ENCODE measurements at places on chromosomes 4 and X.

- no peak for DNase-seq
These were observed 99.7 kb downstream of the FIP1L1 start for GRCh38 chr4:53477038-53477565.

DNA sequence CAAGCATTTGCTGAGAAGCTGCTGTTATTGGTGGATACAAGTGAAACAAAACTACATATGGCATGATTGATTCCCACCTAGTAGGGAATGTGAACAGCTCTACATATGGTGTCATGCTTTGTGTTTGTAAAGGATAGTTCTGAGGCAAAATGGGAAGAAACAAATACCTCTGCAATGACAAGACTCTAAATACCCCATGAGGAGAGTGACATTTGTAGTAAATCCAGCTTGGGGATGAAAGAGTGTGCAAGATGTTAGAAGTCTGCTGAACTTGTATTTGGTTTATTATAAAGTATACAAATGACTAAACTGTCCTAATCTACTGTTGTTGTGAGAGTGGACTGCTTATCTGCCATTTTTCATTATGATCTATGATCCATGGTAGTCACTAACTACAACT is 120.8 kb upstream of the HS3ST1 start:
- no peak for DNase-seq

DNA sequence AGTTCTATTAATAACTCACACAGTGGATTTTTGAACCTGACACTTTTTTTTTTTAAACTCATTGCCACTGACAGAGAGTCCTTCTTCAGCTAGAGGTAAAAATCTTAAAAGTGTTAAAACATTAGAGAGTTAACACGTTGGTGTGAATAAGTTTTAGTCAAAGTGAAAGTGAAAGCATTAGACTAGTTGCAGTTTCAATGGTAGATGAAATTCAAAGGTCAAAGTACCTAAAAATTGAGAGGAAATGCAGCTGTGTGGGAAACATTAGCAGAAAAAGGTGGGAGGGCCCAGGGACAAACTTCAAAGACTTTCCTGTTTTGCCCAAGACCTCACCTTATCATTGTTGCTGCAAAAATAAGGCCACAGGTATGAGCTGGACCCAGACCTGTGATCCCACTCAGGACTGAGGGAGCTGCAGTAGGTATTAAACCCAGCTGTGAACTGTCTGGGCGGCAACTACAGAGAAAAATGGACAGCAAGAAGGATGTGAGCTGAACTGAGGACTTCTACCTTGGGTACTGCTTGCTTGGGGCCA is 17.6 kb upstream of the GABRA4 start:
- no peak for DNase-seq

DNA sequence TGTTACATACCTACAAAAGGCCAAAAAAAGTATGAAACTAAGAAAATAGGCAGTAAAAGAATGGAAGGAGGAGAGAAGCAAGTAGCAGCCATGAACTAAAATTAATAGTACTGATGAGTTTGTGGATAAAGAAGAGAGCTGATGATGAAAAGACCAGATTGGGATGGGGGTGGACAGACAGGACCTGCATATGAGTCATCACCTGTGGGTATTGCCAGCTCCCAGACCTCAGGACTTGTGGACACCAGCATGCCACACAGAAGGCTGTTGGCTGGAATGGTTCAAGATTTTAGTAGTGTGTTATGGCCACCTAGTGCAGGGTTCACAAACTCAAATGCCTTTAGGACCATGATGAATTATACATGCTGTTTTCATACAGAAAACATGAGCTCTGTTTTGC is 58.9 kb downstream of the ARX start:
- DNase-seq, result no peak

- no peak for DNase-seq
These were observed 51.3 kb downstream of the ATP11C start for GRCh38 chrX:139881572-139881971.

GRCh38 chrX:40573763-40574162 is 7.0 kb upstream of the ATP6AP2 start:
- DNase-seq, result no peak

GRCh38 chrX:39726771-39727170 is 371.0 kb downstream of the BCOR start:
- no peak for DNase-seq

DNA sequence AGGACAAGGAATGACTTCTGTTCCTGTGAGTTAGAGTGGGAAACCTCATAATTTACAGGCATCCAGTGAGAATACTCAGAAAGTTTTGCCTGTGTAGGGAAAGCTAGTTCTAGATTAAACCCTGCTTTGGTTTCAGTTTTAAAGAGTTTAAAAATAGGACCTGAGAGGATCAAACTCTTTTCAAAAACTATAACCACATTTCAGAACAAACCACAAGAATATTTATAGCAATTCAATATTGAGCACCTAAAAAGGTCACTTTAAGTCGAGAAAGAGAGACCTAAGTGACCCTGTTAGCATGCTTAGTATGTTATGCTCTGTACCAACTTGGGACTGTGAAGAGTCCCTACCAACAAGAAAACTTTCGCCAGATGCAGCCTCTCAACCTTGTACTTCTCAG is 17.4 kb upstream of the PWWP3B start:
- no peak for DNase-seq

DNA sequence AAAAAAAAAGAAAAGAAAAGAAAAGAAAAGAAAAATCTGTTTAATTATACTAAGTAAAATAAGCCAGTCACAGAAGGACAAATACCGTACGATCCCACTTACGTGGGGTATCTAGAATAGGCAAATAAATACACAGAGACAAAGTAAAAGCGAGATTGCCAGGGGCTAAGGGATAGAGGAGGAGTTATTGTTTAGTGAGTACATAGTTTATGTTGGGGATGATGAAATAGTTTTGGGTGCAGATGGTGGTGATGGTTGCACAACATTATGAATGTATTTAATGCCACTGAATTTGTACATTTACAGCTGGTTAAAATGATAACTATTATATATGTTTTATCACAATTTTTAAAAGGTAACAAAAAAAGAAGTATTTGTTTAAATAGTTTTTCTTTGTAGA is 7.1 kb downstream of the CA5B start:
- DNase-seq, result no peak

- no peak for DNase-seq
These were observed 6.9 kb upstream of the PNMA6A start for GRCh38 chrX:153065389-153065788.

DNA sequence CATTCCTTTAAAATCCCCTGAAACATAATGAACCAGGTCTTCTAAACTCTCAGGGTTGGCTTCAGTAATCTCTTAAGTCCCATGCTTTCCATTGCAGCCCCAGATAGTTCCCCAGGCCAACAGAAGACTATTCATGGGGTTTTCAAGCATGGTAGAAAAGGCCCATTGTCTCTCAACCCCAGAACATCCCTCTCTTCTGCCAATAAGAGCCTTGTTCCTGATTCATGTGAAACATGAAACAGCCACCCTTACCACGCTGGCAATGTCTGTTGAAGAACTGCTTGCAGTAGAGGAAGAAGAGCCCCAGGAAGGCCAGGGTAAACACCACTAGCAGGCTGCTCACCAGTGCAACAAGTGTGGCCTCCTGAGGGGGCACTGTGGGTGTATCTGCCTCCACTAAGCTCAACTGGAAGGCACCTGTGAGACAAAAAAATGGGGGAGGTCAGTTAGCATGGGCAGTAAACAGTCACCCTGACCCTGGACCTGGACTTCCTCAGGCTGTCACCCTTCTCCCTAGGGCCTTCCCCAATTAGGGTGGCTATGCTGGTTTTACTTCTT is 36.4 kb downstream of the EDA2R start:
- peak; percentile 91 for DNase-seq

DNA sequence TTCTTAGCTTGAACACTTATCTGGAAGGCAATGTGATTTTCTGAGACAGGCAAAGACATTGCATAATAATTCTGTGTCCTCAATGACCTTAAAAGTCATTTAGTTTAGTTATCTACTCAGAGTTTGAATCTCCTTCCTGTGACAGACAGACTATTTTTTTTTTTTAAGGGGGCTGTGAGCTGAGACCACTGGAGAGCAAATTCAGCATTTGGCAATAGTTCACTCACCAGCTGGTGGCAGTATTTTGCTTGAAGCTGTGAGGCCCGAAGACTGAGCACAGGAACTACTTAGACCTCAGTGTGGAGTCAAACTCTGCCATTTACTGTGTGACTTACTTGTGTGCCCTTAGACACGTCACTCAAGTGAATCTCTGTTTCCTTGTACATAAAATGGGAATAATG is 22.9 kb upstream of the CPE start:
- DNase-seq, result peak; percentile 81

GRCh38 chr4:185036842-185037241 is 18.6 kb downstream of the HELT start:
- no peak for DNase-seq

- DNase-seq, result no peak
These were observed 60.7 kb downstream of the GAB1 start for GRCh38 chr4:143397335-143397734.

DNA sequence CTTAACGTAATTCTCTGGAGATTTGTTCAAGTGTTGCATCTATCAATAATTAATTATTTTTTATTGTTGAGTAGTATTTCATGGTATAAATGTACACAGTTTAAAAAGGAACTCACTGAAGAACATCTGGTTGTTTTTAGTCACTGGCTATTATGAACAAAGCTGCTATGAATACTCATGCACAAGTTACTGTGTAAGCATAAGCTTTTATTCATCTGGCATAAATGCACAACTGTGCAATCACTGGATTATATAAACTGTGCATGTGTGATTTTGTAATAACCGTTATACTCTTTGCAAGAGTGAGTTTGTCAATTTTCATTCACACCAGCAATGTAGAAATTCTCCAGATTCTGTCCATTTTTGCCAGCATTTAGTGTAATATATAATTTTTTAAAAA is 43.8 kb upstream of the UBQLN2 start:
- DNase-seq, result no peak

Measured in pons (tissue), 1 donor.